CD4-positive, alpha-beta T cell treated with Interleukin-17A for 1 hour (primary cell): ENCODE measurements at places on chromosomes 16 and 17.
A peak's percentile ranks its signal among the peaks of the same experiment; 100 is the strongest.

- peak; percentile 74 for DNase-seq
Observed at GRCh38 chr16:3101018-3101840, 2.1 kb upstream of the ZSCAN10 start.

GRCh38 chr17:50283714-50284113, 9.4 kb downstream of the TMEM92 start:
- no peak for DNase-seq

DNA sequence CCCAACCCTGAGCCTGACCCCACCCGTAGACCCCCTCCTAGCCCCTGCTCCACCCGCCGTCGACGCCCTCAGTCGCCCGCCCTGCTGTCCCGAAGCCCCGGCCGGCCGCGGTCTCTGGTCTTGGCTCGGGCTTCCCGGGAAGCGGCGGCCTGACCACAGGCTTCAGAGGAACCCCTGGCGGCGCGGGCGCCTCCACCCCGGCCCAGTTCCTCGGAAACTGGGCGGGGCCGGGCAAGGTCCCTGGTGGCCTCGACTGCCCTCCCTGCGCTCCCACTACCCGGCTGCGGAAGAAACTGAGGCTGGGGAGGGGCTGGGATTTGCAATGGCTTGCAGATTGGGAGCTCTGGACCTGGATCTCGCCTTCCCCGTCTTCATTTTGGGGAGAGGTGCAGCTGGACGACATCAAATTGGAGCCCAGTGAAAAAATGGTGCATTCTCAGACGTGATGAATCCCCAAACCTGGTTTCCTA, 692 bp upstream of the SOCS1 start:
- DNase-seq: no peak

GRCh38 chr16:27112093-27112811, 45.5 kb downstream of the C16orf82 start:
- DNase-seq: no peak

- no peak for DNase-seq
Observed at GRCh38 chr16:20678242-20678641, 19.2 kb downstream of the ACSM1 start.

- DNase-seq: no peak
Observed at GRCh38 chr17:41610965-41611640, 1.5 kb downstream of the KRT16 start.

DNA sequence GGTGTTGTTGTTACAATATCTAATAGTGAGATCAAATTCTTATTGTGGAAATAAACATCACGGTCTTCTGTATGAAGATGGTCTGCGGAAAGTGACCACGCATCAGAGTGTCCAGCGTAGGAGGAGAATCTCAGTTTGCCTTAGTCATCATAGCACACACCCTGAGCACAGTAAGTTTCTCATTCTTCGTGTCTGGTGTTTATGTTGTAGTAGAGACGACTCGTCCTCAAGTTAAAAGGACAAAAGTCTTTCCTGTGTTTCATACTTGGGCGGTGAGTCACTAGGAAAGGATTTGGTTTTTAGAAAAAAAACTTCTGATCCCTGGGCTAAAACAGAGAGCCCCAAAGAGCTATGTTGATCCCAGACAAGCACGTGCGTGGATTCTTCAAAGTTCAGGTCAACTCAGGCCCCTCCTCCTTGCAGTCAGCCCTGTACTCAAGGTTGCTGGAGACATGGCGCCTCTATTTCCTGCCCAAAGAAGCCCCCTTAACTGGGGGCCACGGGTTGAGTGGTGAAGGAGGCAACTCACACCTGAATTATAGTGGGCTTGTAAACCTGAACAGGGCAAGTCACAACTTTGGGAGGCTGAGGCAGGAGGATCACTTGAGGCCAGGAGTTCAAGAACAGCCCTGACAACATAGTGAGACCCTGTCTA, 170.4 kb downstream of the ZFHX3 start:
- DNase-seq: no peak

DNA sequence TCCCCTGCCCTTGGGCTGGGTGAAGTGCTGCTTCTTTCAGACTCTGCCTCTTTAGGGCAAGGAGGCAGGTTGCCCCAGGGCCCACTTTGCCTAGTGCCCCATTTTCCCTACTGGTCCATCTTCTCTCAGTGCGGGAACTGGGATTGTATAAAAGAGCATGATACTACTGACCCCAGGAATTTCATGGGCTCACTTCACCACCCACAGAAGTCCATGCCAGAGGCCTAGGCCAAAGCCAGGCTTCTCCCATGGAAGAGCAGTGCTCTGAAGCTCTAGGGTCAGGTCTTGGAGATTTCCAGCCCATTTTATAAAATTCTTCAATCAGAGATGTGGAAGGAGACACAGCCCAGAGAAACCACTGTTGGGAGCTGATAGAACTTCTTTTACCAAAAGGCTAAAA, 5.7 kb downstream of the CACNG1 start:
- DNase-seq: no peak

GRCh38 chr17:78197147-78197832, 10.1 kb downstream of the AFMID start:
- DNase-seq: no peak

- DNase-seq: no peak
Observed at GRCh38 chr17:70527364-70527888, 358.1 kb downstream of the KCNJ2 start.

DNA sequence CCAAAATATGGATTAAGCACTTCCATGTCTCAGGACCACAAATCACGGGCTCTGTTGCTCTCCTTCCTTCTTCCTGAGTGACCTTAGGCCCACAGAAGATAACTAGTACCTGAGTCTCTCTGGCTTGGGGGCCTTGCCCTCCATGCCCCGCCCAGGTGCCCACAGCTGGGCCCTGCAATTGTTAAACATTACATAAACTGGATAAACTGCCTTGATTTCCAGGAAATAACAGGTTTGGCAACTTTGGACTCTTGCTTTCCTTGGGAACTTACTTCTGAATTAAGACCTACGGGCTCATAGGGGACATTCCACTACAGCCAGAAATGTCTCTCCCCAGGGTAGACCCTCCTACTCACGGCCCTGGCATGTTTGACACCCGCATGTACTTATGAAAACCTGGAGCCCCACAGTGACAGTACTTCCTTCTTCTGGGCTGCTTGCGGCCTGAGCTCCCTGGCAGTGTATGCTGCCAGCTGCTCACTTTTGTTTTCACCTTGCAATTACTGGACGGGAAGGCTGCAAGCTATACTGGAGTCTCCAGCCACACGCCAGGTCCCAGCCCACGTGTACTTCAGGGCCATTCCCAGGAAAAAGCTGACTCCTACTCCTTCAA, 2.3 kb upstream of the UBALD2 start:
- DNase-seq: no peak

GRCh38 chr16:5789033-5789432, 691.4 kb upstream of the EEF2KMT start:
- DNase-seq: no peak

DNA sequence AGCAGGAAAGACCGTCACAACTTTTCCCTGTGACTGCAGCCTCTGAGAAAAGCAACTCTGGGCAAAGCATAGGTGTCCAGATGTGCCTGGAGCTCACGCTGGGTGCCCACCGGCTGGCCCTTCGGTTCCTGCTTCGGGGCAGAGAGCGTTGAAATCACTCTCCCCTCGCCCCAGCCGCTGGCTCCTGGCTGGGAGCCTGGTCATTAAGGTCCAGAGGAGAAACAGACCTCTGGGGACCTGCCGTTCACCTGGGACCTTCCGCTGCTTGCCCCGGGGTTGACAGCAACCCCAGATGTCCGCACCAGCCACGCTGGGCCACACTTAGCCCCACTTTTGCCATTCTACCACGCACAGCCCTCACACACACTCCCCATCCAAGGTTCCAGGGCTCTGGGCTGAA, 13.1 kb downstream of the MRM3 start:
- DNase-seq: no peak

DNA sequence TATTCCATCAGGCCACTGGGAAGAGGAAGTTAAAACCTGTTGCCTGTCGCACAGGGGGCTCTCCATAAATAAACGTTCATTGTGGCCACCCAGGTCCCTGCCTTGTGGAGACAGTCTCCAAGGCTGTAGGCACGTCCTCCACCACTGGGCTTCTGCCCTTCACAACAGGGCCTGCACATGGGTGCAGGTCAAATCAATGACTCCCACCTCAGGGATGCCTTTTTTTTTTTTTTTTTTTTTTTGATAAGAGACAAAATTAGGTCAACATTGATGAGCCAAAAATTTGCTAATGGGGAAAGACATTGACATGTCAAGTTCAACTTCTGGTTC, 12.6 kb upstream of the SLC12A3 start:
- DNase-seq: no peak

DNA sequence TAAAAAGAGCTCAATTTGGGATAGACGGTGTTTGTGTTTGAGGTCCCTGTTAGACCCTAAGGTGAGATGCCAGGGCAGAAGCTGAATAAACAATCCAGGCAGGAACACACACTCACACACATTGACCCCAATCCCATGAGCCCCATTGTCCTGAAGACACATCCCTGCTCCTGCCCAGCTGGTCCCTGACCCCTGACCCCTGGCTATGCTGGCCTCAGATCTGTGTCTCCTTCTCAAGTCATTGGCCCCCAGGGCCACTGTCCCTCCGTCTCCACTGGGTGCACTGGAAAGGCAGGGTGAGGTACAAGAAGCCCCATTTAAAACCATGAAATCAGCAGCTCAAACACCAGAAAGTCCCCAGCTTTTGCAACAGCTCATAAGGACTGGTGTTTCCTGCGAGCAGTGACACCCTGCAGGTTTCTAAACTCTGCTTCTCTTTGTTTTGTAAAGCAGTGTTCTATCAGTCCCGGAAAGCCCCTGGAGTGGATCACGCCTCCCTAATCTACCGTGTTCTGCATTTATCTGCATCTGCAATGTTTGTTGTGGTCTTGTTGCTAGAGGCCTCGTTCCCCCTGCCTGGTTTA, 18.0 kb upstream of the ASGR2 start:
- peak; percentile 88 for DNase-seq

DNA sequence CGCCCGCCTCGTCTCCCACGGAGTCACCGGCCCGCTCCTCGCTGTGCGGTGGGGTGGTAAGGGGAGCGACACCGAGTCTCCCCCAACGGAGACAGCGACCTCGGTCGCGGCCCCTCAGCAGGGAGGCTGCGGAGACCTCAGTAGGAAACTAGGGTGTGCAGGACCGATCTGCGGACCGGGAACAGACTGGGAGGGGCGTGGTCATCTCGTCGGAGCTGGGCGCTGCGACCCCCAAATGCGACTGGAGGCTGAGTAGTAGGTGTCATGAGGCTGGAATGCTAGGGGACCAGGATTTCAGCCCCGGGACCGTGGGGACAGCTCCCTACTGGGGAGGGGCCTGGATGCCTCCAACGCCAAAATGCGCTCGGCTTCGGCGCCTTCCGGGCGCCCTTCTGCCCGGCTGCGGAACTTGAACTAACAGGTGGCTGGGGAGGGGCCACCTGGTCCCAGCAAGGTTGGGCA, 1.3 kb downstream of the CACNG4 start:
- DNase-seq: no peak
